ENCODE measurements at places on chromosomes 3 and 15. TPM values are rescaled to one million over a fixed set of nuclear protein-coding genes. Genes with fewer than 3 reads are reported as not detected.

GRCh38 chr3:128324911-128325592, 141.6 kb downstream of the DNAJB8 start:
- no peak overlapping the region for H3K4me3 ChIP-seq
- no peaks in the 10 kb centered on the region for H3K36me3 ChIP-seq
- H3K27ac ChIP-seq = no peak overlapping the region

Gene GOLGA6L10
- 0.83 TPM for total RNA-seq

- no peak for DNase-seq
- no peaks in the 10 kb centered on the region for H3K27me3 ChIP-seq
- no peak overlapping the region for H3K27ac ChIP-seq
- no peaks in the 10 kb centered on the region for H3K36me3 ChIP-seq
- no peak overlapping the region for H3K4me3 ChIP-seq
- no peaks in the 10 kb centered on the region for H3K4me1 ChIP-seq
Observed at GRCh38 chr3:24315971-24316370, 178.7 kb downstream of the THRB start.

DNA sequence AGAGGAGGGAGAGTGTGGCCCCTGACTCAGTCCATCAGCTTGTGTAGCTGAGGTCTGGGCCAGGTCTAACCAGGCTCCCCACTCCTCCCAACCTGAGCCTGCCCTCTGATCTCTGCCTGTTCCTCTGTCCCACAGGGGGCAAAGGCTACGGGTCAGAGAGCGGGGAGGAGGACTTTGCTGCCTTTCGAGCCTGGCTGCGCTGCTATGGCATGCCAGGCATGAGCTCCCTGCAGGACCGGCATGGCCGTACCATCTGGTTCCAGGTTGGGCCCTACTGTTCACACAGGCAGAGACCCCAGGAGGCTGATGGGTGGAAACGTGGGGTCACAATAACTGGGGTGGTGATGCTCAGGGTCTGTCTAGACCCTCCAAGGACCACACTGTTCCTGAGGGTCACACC, 6.8 kb downstream of the NEIL1 start:
- no peak for DNase-seq
- H3K4me1 ChIP-seq = peaks cover 23% of the 10 kb centered on the region
- peaks cover 56% of the 10 kb centered on the region for H3K36me3 ChIP-seq
- no peak overlapping the region for H3K4me3 ChIP-seq

- DNase-seq = no peak
- H3K27me3 ChIP-seq = peaks cover 31% of the 10 kb centered on the region
- peaks cover 9% of the 10 kb centered on the region for H3K4me1 ChIP-seq
Observed at GRCh38 chr15:71115567-71116351, 488 bp downstream of the THSD4 start.

Gene ALDH1L1
- total RNA-seq = not detected

DNA sequence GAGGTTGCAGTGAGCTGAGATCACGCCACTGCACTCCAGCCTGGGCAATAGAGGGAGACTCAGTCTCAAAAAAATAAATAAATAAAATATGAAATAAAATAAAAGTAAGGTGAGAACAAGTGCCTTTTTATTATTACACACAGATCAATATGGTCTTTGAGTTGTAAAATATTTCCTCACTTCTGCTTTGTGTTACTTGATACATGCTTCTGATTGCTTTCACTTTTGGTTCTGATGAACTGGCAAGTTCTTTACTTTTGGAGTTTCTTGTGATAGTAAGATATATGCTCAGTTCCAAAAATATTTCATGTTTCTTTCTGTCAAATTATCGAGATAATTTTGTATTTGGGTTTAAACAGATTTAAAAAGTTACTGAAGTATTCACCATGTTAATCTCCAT, 16.6 kb upstream of the GYG1 start:
- peaks cover 4% of the 10 kb centered on the region for H3K4me1 ChIP-seq
- no peak overlapping the region for H3K4me3 ChIP-seq
- no peak overlapping the region for H3K27ac ChIP-seq
- peaks cover 8% of the 10 kb centered on the region for H3K27me3 ChIP-seq

DNA sequence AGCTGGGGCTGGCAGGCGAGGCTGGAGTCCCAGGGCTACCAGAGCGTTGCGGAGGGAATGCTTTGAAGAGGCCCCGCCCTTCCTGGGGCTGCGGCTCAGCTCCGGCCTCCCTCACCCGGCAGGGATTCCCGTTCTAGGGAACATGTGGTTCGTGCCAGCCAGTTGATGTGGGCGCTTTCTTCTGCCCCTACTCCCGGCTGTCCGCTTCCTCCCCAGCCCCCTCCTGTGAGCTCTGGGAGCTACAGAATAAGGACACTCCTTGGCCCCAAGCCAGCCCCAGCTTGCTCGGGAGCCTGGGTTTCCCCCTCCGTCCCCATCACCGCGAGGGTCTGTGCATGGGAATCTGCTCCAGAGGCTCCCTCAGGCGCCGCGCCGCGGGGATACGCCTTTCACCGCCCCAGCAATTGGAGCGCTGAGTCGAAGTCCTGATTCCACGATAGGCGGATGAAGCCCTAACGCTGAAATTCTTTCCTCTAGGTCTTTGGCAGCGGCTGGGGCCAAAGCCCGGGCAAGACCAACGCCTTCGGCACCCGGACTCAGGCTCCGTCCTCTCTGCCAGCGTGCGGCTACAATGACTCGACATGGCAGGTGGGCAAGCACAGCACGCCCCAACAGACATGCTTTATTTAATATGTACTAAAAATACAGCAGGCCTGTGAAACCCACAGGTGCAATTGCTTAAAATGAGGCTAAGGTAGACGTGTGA, 69.5 kb downstream of the KLF15 start:
- H3K27ac ChIP-seq = no peak overlapping the region
- no peaks in the 10 kb centered on the region for H3K36me3 ChIP-seq
- no peak for DNase-seq
- H3K27me3 ChIP-seq = peaks cover 40% of the 10 kb centered on the region

DNA sequence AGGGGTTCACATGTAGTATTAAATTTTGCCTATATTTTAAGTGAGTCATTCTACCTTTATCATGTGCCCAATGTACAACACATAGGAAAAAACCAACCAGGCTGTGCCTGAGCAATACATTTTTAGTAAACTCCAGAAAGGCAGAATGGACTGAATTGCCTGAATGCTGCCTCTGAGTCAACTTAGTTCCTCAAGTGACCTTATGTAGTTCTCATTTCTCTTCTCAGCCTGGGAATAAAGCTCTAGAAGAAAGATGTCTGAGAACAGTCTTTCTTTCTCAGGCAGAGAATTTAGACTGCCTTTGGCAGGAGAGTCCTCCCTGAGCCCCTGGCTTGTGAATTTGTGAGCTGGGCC, 13.0 kb downstream of the ST3GAL6 start:
- no peak overlapping the region for H3K27ac ChIP-seq
- no peak for DNase-seq
- peaks cover 2% of the 10 kb centered on the region for H3K4me1 ChIP-seq
- H3K4me3 ChIP-seq = no peak overlapping the region
- H3K36me3 ChIP-seq = no peaks in the 10 kb centered on the region

Gene USP13
- total RNA-seq = 9.6 TPM

DNA sequence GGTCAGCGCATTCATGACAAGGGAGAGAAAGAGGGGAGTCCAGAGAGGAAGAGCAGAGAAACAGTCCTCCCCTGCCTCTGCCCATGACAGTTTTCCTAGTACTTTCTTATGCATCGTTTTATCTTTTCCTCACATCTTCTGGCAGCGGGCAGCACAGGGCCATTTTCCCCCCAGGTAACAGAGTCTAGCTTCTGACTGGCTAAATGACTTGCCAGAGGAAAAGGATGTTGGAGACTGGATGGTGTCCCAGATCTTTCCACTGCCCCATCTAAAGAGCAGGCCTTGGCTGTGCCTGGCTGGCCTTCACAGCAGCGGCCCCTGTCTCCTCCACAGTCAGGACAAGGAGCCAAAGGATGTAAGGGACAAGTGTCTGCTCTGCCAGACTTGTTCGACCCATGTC, 59.3 kb downstream of the CTDSPL start:
- peaks cover 14% of the 10 kb centered on the region for H3K4me1 ChIP-seq
- H3K27ac ChIP-seq = no peak overlapping the region
- H3K4me3 ChIP-seq = no peak overlapping the region
- no peak for DNase-seq

DNA sequence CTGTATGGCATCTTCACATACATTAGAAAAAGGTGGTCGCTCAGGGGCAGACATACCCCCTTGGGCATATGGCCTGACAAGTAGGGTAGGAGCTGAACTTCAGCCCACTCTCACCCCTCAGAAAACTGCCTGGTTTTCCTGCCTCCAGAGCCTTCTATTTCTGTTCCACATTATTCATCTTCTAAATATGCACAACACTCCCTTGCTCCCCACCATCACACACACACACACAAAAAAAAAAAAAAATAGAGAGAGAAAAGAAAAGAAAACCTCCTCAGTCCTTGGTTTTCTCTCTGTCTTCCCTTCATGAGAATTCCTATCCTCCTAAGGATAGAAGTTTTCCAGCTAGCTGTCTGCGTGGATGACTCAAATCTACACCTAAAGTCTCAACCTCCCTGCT, 5.6 kb upstream of the ROPN1 start:
- peaks cover 5% of the 10 kb centered on the region for H3K27me3 ChIP-seq
- no peaks in the 10 kb centered on the region for H3K36me3 ChIP-seq
- H3K4me1 ChIP-seq = no peaks in the 10 kb centered on the region
- no peak overlapping the region for H3K27ac ChIP-seq

DNA sequence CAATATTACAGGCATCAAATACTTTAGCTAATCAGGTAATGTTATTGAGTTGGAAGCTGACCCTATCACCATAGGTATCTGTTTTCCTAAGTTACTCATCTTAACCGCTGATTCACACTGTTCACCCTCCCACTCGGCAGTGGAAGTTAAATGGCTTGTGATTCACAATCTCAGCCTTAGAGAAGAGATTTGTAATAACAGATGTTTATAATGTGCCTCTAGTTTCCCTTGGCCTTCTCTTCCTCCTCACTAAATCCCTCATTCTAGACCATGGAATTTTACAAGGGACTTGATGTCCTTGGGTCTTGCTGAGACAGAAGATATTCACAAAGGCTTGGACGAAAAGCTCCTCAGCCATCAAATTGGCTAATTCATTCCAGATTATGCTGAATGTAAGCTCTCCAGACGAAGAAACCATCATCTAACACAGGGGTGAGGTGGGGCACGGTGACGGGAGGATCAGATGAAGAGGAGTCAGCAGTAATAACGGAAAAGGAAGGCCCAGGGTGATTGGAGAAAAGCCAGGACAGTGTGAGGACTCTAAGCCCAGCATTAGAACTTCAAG, 931.7 kb downstream of the MCTP2 start:
- no peaks in the 10 kb centered on the region for H3K27me3 ChIP-seq
- no peak overlapping the region for H3K4me3 ChIP-seq
- H3K36me3 ChIP-seq = no peaks in the 10 kb centered on the region
- DNase-seq = no peak
- H3K4me1 ChIP-seq = no peaks in the 10 kb centered on the region

- no peak for DNase-seq
- no peak overlapping the region for H3K27ac ChIP-seq
- H3K4me1 ChIP-seq = no peaks in the 10 kb centered on the region
- no peak overlapping the region for H3K4me3 ChIP-seq
- H3K36me3 ChIP-seq = no peaks in the 10 kb centered on the region
Observed at GRCh38 chr15:62187425-62187824, 22.3 kb upstream of the C2CD4B start.

Gene GHRL
- 0.63 TPM for total RNA-seq

Gene AP3B2
- total RNA-seq = not detected

- H3K27ac ChIP-seq = no peak overlapping the region
- H3K4me3 ChIP-seq = no peak overlapping the region
- DNase-seq = no peak
- no peaks in the 10 kb centered on the region for H3K36me3 ChIP-seq
Observed at GRCh38 chr15:95664450-95664849, 666.0 kb upstream of the NR2F2 start.

DNA sequence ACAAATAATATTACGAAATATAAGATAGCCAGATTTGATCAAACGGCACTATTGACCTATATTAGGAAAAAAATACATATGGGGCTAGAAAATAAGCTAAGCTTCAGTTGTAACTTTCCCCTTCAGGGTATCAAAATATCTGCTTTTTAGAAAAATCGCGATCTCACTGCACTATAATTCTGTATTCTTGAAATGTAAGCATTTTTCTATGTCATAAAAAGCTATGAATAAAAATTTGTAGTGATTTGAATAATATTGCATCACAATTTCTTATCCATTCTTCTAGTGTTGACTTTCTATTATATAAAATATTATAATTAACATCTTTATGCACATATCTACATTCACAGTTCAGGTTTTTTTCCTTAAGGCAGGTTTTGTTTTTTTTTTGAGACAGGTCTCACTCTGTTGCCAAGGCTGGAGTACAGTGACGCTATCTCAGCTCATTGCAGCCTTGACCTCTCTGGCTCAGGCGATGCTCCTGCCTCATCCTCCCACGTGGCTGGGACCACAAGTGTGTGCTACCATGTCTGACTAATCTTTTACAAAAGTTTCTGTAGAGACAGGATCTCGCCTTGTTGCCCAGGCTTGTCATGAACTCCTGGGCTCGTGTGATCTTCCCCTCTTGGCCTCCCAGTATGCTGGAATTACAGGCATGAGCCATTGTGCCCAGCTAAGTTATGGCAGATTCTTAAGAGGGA, 21.6 kb downstream of the EMC4 start:
- no peak overlapping the region for H3K4me3 ChIP-seq
- no peak overlapping the region for H3K27ac ChIP-seq
- H3K36me3 ChIP-seq = peaks cover 34% of the 10 kb centered on the region
- DNase-seq = no peak
- H3K4me1 ChIP-seq = no peaks in the 10 kb centered on the region
- no peaks in the 10 kb centered on the region for H3K27me3 ChIP-seq

DNA sequence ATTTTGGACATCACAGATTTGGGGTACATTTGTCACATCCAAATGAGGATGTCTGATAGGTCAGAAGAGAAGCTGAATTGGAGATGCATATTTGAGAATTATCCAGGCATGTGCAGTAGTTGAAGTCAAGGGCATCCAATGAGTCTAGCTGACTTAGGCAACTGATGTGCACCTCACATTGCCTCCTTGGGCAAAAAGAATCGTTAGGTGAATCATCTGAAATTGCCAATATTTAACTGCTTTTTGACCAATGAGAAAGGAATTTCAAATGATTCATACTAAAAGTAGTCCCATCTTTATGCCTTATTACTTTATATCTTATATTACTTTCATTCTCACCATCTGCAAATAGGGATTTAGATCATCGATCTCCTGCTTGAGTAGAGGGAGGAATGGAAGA, 117.7 kb downstream of the CD47 start:
- no peaks in the 10 kb centered on the region for H3K27me3 ChIP-seq
- no peak overlapping the region for H3K27ac ChIP-seq
- no peak overlapping the region for H3K4me3 ChIP-seq
- peaks cover 30% of the 10 kb centered on the region for H3K4me1 ChIP-seq
- peaks cover 6% of the 10 kb centered on the region for H3K36me3 ChIP-seq
- no peak for DNase-seq

DNA sequence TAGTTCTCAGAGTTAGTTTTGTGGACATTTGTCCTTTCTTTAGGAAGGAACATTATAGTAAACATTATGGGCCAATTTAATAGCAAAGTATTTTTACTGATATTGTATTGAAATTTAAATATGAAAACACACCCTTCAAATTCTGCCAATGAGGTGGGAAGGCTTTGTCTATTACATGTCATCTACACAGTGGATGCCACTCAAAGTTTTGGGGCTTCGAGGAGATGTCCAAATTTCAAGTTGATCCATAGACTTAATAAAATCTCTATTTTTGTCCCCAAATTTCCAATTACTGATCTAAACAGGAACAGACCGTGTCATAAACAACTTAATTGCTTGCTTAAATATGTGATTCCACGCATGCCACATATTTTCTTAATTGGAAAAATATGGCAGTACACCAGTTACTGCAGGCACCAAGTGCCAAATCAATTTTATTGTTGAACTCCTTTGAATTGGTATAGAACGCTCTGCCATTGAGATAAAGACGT, 1.7 kb downstream of the SHOX2 start:
- no peak overlapping the region for H3K27ac ChIP-seq
- H3K27me3 ChIP-seq = peaks cover 79% of the 10 kb centered on the region
- peaks cover 3% of the 10 kb centered on the region for H3K36me3 ChIP-seq

All from activated CD8-positive, alpha-beta T cell treated with anti-CD3 and anti-CD28 coated beads, Interleukin-2, amount 10 ng/mL, durations not matched to agents 7 days and 5 days (primary cell).